ENCODE measurements at places on chromosomes 3 and 15.

DNA sequence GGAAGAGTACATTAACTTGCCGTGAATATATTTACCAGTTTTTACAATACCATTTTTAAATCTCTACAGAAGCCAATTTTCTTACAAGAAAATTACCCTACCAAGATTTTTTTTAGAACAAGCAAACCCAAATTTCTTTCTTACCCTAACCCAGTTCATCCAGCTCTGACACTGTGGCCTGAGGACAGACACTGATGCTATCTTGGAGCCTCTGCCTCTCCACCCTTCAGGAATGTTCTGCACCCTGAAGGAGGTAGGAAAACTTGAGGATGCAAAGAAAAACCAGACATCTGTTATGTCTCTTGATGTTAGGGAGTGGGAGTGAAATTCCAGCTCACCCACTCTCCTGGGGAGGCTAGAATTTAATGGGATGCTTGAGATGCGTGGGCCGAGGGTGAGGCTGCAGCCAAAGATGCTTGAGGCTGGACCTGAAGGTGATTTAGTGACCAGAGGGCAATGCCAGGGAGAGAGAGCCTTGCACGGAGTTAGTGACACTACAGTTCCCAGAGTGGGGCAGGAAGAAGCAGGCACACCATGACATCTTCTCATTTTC is 69.9 kb downstream of the LIPC start:
- DNase-seq, result no peak

- no peak for DNase-seq
Measured at GRCh38 chr3:133292296-133292695, 107.6 kb upstream of the BFSP2 start.

- no peak for DNase-seq
Measured at GRCh38 chr15:81531109-81531592, 157.1 kb upstream of the TMC3 start.

GRCh38 chr15:98123834-98124233 is 163.3 kb downstream of the ARRDC4 start:
- DNase-seq, result no peak

GRCh38 chr3:148763156-148763680 is 64.4 kb upstream of the CPB1 start:
- no peak for DNase-seq

DNA sequence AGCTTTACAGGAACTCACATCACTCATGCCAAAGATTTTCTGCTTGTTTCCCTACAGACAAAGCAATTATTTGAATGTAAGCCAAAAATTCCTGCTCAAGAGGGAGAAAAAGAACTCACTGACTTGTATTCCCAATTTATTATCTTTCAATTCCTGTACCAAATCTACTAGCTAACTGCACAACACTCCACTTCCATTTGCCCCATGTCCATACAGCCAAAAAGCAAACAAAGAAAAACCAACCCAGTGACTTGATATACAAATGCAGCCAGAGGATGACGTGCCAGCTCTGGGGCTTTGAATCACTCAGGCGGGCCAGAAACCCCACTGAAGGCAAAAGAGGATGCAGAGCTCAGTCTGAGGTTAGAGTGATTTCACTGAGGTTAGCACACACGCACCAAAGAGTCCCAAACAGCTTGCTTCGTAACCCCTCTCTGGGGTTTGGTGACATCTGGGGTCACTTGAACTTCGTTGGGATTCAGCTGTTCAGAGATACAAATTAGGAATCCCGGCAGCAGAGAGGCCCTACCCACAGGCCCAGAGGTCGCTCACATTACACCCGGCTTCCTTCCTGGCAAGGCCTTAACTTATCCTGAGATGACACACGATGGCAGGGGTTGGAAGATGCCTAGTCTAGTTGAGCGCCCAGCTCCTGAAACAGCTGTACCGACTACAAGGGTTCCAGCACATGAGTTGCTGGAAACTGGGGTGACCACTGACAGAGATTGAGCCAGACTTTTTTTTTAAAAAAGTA is 1.6 kb downstream of the RFTN1 start:
- DNase-seq, result no peak

DNA sequence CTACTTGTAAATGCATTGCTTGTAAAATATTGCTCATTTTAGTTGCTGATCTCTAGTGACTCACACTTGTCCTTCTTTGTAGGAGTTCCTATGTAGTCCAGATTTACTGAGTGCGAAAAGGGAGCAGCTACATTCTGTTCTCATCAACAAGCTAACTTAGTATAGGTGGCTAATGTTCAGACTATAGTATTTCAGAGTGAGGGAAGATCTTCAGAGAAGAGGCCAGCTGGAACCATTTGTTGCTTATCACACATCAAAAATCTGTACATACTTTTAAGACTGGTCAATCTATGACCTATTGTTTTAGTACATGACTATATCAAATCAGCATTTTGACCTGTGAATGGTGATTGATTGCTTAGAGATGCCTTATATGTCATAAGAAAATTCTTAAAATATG is 71.3 kb upstream of the THSD4 start:
- DNase-seq, result no peak

- DNase-seq, result no peak
Measured at GRCh38 chr3:12869035-12869621, 27.8 kb upstream of the RPL32 start.

- no peak for DNase-seq
Measured at GRCh38 chr3:31565288-31565687, 32.6 kb downstream of the STT3B start.

DNA sequence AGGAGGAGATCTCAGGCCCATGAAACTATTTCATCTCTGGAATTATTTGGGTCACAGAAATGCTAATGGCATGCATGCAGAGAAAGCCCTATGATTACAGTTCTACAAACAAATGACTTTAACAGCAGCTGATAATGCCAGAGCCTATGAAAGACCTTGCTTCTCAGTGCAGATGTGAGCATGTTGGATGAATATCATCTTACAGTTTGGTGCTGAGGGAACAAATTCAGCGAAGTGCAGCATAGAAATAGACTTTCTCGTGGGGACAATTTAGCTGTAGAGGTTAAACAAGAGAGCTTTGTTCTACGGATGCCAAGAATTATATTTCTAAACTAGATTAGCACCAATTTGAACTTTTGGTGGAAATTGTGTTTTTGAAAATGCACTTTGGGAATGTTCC is 27.7 kb downstream of the PTX3 start:
- no peak for DNase-seq

- no peak for DNase-seq
Measured at GRCh38 chr3:158264894-158265293, 155.0 kb downstream of the RSRC1 start.

Data from D721Med (cell line).